Hematopoietic multipotent progenitor cell (in vitro differentiated cells): ENCODE measurements at places on chromosomes 3 and 15.

GRCh38 chr3:128881576-128881975 lies 2.2 kb downstream of the ACAD9 start:
- no peak for DNase-seq

- DNase-seq = no peak
Observed at GRCh38 chr15:91921843-91922198, 68.3 kb downstream of the SLCO3A1 start.

- no peak for DNase-seq
Observed at GRCh38 chr3:62209101-62209500, 164.2 kb downstream of the FEZF2 start.

DNA sequence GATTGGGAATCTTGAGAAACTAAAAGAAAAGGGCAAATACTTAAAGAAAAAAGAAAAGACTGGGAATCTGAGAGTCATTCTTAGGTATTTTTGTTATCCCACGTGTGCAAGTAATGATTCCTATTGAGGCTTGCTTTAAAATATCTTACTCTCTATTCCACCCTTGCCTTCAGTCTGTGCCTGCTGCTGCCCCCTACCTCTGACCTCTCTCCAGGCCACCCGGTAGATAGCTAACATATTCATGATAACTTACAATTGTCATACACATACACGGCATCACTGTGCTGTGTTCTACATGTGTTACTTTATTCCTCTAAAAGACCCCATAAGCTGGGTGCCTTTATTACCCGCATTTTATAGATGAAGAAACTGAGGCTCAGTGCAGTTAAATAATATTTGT lies 27.8 kb upstream of the ATP13A3 start:
- DNase-seq = no peak

GRCh38 chr15:31108836-31109235 lies 7.3 kb upstream of the TRPM1 start:
- no peak for DNase-seq

- peak; percentile 58 for DNase-seq
Observed at GRCh38 chr15:72599855-72600464, 54.5 kb upstream of the GOLGA6B start.

DNA sequence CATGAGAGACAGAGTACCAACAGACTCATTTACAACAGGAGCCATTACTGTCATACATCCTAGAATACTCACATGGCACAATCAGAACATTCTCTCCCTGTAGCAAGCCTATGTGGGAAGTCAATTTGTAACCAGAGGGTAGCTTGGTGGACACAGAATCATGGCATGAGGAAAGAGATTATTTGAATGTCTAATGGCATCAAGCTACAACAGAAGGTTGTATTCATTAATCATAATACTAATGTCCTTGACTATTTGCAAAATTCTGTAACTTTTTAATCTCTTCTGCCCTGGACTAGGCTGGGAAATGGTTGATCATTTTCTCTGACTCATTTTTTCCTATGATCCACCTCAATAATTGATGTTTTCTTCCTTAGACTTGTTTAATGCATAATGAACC lies 345.2 kb upstream of the IL12A start:
- DNase-seq = no peak

DNA sequence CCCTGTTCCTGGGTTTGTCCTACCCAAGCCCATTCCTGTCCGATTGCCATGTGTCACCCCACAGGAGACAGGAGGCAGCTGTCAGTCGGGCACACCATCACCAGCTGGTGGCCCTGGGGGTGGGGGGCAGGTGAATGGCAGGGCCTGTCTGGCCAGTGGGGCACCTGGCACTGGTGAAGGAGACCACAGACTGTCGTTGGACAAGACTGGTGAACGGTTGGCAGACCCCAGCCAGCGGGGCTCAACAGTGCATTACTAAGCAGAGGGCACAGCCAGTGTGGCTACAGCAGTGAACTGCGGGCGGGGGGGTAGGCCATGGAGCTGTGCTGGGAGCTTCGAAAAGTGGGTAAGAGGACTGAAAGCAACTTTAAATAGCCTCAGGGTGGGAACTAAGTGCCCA lies 2.1 kb downstream of the SEMA7A start:
- peak; percentile 24 for DNase-seq

- DNase-seq = no peak
Observed at GRCh38 chr15:58545307-58546065, 113.7 kb downstream of the LIPC start.

DNA sequence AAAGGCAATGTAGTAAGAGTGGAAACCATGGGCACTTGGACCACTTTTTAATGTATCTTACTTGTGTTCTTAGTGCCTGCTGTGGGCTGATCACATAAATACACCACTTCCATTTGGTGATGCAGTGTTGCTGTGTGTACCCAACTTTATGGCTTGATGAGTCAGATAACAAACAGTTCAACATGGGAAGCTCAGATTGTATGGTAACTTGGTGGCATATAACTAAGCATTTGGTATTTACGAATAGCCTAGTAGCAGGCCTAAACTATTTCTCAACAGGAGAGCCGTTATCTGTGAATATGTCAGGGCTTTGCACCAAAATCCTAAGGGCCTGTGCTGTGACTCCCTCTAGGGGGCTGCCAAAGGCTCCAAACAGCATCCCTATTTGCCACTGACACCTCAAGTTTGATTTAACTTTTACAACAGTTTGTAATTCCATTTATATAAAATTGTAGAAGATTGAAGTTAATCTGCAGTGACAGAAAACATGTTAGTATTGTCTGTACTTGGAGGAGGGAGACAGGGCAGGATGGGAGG lies 640.4 kb upstream of the CADM2 start:
- no peak for DNase-seq

GRCh38 chr3:139260793-139261736 lies 82.8 kb upstream of the MRPS22 start:
- DNase-seq = no peak

- DNase-seq = no peak
Observed at GRCh38 chr3:12288182-12289129, at the start of gene PPARG. TSS of gene PPARG (plus strand) at chr3:12289070. CDS start at chr3:12379712, 90,642 bp downstream.

DNA sequence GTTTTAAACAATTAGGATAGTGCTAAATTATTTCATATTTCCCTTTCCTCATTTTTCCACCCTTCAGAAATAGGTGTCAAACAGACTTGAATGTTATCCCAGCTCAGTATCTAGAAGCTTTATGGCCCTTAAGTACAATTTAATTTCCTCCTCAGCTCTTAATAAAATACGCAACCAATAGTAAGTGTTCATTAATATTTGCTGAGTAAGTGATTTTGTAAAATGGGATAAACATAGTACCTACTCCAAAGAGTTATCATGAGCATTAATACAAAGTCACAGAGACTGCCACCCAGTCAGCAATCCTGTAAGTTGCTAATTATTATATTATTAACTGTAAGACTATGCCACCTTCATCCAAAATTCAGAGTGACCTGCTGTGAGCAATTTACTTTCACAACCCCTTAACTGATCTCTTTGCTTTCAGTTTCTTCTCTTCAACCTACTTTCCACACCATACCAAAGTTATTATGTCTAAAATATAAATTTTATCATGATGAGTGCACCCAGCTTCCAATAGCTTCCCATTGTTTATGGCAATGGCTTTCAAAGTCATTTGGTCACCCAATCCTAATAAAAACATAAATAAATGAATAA lies 30.7 kb upstream of the CLDN1 start:
- DNase-seq = no peak

DNA sequence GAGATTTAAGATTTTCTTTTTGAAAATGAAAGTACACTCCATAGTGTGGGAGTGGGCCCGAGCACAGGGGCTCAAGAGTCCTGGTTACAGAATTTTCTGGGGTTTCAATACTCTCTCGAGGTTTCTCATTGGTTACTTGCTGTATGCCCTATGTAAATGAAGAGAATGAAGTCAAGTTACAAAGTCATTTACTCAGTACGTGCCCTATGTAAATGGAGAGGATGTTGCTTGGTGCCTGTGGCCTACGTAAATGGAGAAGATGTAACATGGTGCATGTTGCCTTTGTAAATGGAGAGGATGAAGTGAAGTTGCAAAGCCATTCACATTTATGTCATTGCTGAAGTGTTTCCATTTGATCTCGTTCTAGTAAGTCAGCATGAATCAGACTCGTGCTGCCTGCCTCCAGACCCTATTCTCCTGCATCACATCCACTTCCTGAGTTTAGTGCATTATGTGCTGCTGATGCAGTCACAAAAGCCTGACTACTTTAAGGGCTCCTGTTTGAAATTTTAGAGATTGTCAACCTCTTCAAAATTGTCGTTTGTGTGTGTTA lies 302.0 kb downstream of the ZBBX start:
- DNase-seq = no peak

GRCh38 chr15:92677999-92678398 lies 22.4 kb upstream of the FAM174B start:
- no peak for DNase-seq
